Placental pericyte (primary cell): ENCODE measurements at places on chromosomes 13 and 19. TPM values are rescaled to one million over a fixed set of nuclear protein-coding genes. Genes with fewer than 3 reads are reported as not detected.

The ZNF681 gene
- 0.22 and 0.86 TPM in 2 replicates for total RNA-seq

The FGF14 gene
- 0.57 TPM in 1 of 2 replicates, not detected in the other for total RNA-seq

The F2RL3 gene
- total RNA-seq: 1.3 and 10.9 TPM in 2 replicates

The DAND5 gene
- 0.14 TPM in 1 of 2 replicates, not detected in the other for total RNA-seq

The ATP1A3 gene
- not detected in 2 replicates for total RNA-seq

The PRRG2 gene
- total RNA-seq: 0.14 and 0.22 TPM in 2 replicates
